Gastrocnemius medialis (tissue), 4 donors: ENCODE measurements at places on chromosomes 2 and 18.

GRCh38 chr2:240529344-240529999, 28.3 kb downstream of the ANKMY1 start:
- no peak for DNase-seq

GRCh38 chr2:174035981-174036742, 71.0 kb upstream of the SP3 start:
- DNase-seq: peak; percentile 68

- DNase-seq: peak; percentile 15
Measured at GRCh38 chr2:119426801-119427395, 4.8 kb upstream of the TMEM37 start.

DNA sequence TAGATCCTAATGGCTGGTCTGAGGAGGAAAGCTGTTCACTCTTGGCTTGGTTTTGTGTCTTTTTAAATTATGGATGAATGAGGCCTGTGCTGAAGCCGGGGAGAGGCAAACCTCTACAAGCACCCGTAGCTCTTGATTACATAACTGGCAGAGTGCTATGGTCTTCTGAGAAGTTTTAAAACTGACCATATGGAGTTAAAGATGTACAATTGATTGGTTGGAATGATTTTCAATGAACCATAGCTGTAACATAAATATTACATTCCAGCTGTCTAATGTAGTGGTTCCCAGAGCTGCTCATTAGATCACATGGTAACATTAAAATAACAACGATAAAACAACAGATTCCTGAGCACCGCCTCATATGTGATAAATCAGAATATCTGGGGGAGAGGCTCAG, 71.1 kb upstream of the MAP4K3 start:
- DNase-seq: no peak

DNA sequence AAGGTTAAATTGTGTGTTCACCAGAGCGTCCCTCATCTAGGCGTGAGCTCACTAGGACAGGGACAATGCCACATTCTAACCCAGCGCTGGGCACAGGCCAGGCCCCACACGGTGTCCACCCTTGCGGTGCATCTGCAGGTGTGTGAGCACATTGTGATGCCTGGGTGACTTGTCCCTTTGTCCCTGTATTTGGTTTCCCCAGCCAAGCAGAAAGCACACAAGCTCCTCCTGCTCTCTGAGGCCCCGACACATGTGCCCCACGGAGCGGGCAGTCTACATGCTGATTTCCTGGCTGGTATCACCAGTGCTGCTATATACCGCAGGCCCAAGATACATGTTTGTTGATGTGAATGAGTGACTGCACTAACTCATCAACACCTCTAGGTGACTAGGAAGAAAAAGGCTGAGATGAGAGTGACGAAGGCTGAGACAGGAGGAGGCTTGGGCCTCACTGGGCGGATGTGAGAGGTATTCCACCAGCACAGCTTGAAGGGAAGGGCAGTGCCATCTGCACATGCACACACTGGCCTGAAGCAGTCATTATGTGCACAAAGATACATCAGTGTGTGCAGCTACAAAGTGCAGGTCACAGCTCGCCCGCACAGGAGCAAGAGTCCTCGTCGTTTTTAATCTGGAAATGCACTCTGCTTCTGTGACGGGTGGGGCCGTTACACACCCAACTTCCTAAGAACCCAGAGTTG, 205.9 kb downstream of the EIPR1 start:
- no peak for DNase-seq

- DNase-seq: no peak
Measured at GRCh38 chr18:59961070-59961469, 61.3 kb downstream of the PMAIP1 start.

DNA sequence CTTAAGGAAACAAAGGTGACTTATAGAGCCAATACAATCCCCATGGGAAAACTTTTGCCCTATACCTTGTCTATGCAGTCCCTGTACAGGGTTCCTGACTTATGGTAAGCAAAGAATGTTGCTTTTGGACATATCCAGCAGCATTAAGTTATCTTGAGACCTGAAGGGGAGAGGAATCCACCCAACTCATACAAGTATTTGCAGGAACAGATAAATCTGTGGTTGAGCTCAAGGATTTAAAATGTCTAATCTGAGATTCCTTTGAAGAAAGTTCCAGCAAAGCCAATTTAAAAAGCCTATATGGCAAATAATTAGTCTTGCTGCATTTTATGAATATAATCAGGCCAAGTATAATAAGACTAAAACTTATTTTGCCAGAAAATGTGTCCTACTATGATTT, 739.5 kb upstream of the CDH2 start:
- DNase-seq: no peak

DNA sequence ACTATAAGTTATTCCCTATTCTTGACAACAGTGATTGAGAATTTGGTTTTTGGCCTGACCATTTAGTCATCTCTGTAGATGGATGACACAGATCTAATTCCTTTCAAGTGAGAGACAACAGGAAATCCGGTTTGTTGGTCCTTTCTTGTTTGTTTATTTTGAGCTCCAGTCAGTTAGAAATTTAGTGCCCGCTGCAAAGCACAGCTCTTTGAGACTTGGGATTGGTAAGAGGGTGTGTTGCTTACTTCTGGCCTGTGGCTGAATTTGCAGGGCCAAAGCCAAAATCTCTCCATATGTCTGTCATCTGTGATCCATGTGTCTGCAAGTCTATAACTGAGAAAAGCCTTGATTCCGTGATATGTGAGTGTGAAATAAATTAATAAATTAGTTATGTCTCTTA, 74.3 kb downstream of the BIN1 start:
- no peak for DNase-seq

GRCh38 chr18:74724186-74724585, 126.5 kb downstream of the ZNF407 start:
- no peak for DNase-seq

DNA sequence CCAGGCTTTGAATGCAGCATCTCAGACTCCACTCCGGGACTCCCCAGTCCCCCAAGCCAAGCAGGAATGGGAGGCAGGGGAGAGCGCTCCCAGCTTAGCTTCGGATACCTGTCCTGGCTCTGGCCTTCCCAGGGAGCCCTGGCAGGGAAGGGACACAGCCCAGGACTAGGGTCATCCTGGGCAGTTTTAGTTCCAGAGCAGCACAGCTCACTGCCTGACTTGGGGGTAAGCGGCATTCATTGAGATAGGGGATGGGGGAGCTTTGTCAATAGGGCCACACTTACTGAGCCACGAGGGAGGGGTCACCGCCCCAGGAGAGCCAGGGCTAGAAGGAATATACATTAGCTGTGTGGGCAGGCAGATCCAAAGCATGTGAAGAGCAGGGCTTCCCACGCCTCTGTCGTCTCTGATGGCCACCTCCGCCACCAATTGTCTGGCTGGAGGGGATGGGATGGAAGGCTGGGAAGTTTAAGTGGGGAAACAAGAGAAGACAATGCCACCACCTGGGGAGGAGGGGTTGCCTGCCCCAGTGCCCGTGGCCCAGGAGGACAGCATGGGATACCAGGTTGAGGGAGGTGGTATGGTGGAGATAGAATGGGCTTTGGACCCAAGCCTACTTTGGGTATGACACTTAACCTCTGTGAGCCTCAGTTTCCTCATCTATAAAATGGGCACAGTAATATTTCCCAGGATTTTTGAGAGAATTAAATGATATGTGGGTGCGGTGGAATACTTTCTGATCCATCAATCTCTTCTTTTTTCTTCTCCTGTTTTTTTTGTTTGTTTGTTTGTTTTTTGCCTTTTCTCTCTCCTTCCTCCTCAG, 40.2 kb downstream of the SCTR start:
- DNase-seq: no peak

DNA sequence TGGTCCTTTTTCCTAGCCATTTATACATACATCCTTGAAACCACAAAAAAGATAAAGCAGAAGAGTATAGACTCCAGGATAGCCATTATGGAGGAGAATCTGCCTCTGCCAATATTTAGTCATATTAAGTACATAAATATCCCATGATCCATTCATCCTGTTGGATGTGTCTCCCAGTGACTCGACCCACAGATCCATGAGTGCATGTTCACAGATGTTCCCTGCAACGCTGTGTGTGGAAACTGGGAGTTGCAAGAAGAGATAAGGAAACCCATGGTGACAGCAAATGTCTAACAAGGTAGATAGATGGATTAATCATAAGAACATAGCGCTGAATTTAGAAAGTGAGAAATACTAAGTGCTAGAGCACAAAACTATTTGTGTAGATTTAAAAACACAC, 34.5 kb downstream of the STK39 start:
- no peak for DNase-seq

GRCh38 chr18:1578505-1578904, 673.8 kb downstream of the ADCYAP1 start:
- no peak for DNase-seq

DNA sequence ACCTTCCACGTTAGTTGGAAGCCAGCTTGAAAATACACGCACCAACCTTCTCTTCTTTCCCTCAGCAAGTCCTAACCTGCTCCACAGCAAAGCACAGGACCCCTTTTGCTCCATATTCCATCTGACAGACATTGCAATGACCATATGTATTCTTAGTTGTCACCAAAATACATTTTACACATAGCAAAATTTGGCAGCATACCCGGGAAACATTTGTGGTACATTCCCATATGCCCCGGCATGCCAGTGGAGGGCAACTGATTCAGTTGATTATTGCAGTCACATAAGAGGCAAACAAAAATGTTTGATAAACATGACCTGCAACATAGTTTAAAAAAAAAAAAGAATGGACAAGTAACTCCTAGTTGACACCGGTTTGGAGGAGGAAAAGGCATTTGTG, 202.1 kb upstream of the UBE2E3 start:
- DNase-seq: no peak

- no peak for DNase-seq
Measured at GRCh38 chr2:64327129-64327509, 126.8 kb upstream of the LGALSL start.

DNA sequence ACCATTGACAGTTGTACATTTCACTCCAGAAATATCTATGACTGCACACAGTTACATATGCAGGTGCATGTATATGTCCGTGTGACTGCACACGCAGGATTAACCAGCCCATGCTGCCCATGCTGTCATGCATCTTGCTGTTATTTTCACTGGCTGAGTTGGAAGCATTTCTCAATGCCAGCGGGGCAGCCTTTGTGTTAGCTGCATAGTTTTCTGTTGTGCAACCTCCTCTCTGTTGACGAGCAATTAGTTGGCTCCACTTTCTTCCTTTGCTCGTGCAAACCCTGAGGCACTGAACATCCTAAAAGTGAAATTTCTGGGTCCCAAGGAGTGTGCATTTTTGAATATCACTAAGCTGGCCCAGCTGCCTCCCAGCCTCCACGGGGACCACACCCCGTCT, 133.4 kb upstream of the GLI2 start:
- no peak for DNase-seq

GRCh38 chr2:142877216-142877838, at the start of gene KYNU:
TSS of gene KYNU (plus strand) at chr2:142877664. CDS start at chr2:142885368, 7,704 bp downstream.
- DNase-seq: no peak

GRCh38 chr2:157784169-157784822, 91.8 kb downstream of the ACVR1 start:
- DNase-seq: peak; percentile 32

DNA sequence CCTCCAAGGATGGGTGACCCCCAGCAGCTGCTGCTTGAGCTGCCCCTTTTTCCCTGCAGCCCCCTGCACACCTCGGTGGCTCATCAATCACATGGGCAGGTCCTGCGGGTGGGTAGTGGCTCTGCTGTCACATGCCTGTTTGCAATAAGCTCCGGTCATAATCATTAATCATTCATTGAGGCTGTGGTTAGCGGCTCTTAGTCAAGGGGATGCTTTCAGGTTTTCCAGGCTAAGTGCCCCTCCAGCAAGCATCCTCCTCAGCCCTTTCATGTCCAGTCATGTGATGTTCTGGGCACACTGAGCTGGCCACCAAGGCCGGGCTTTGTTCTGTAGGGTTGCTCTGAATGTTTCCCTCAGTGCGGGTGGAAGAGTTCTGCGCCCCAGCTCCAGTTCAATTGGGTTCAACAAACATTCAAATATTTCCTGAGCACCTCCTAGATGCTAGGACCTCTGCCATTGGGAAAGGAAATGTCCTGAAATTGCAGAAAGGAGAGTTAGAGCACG, 96.4 kb upstream of the LDAH start:
- DNase-seq: no peak

- DNase-seq: peak; percentile 10
Measured at GRCh38 chr2:239169311-239170048, 231.3 kb downstream of the HDAC4 start.

- no peak for DNase-seq
Measured at GRCh38 chr18:10751653-10752052, 225.8 kb downstream of the NAPG start.

- DNase-seq: no peak
Measured at GRCh38 chr2:101741775-101742520, 44.4 kb downstream of the MAP4K4 start.

- no peak for DNase-seq
Measured at GRCh38 chr2:214995409-214995808, 143.0 kb downstream of the ABCA12 start.

DNA sequence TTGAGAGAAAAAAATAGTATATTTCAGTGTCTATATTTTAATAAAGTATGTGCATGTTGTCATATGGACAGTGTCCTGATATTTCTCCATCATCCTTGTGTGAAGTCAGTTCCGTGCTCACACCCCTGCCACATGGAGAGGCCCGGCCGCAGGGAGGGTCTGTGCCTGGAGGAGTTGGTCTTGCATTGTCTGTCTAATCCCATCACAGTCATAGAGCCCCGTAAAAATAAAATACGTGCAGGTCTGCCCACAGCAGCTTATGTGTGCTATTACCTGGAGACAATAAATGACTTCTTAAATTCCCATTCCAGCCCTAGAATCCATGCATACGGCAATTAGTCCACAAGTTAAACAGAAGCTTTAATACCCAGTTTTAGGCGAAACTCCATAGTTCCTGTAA, 20.1 kb downstream of the MAPRE2 start:
- DNase-seq: no peak

DNA sequence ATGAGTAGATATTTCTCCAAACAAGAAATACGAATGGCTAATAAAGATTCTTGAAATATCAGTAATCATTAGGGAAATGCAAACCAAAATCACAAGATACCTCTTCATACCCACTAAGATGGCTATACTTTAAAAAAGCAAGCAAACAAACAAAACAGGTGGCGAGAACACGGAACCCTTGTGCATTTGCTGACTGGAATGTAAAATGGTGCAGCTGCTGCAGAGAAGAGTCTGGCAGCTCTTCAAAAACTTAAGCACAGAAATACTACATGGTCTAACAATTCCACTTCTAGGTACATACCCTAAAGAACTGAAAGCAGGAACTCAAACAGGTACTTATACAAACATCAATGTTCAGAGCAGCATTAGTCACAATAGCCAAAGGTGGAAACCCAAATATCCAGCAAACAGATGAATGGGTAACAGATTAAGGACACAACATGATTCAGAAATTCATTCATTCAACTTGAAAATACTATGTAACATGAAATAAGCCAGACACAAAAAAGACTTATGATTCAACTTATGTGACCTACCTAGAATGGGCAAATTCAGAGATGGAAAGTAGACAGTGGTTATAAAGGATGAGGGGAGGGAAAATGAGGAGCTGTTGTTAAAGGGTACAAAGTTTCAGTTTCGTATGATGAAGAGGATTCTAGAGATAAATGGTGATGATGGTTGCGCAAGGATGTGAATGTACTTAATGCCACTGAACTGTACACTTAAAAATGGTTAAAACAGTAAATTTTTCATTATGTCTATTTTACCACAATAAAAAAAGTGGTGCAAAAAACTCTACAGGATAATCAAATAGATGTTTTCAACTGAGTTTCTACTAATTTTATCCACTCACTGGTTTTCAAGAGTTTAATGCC, 26.9 kb upstream of the GPR75 start:
- no peak for DNase-seq

GRCh38 chr2:160199683-160200389, at the start of gene ITGB6:
TSS of gene ITGB6 (minus strand) at chr2:160200272. CDS start at chr2:160200063, 209 bp downstream.
- DNase-seq: no peak
